ENCODE measurements at places on chromosomes 5 and 9.
A peak's percentile ranks its signal among the peaks of the same experiment; 100 is the strongest.

GRCh38 chr5:172622091-172623046, 18.7 kb upstream of the NEURL1B start:
- no peak for DNase-seq

GRCh38 chr5:161676103-161676502, 9.4 kb upstream of the GABRA6 start:
- DNase-seq: peak; percentile 1

GRCh38 chr9:116594547-116594946, 92.6 kb upstream of the TRIM32 start:
- DNase-seq: no peak

DNA sequence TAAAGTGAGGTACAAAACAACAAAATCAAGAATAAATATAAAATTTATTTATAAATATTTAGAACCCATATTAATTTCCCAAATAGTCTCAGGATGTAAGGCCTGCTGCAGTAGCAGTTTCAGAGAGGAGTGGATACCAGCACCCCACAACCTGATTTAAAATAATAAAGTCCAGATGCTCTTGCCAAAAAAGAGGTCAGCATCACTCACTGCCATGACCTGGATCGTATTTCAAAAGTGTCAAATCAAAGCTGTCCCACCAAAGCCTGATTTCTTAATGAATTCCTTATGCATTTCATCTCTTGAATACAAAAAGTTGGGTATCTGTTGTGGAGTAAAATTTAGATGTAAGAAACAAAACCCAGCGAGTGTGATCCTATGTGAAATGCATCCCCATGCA, 58.0 kb upstream of the ROR2 start:
- DNase-seq: peak; percentile 28

DNA sequence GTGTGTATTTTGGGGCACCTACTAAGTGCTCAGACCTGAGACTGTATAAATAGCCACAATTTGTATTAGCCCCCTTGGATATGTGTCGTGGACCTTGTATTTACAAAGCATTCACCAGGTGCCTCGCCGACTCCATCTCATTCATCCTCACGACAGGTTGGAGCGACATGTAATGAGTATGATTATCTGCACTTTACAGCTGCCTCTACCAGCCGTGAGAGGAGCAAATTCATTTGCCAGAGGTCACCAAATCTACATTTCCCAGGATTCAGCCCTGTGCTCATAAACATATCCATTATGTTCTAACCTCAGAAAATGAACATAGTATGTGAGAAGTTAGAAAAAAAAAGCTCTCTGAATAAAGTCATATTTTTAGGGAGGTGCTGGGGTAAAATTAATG, 167.4 kb downstream of the ZDHHC21 start:
- no peak for DNase-seq

DNA sequence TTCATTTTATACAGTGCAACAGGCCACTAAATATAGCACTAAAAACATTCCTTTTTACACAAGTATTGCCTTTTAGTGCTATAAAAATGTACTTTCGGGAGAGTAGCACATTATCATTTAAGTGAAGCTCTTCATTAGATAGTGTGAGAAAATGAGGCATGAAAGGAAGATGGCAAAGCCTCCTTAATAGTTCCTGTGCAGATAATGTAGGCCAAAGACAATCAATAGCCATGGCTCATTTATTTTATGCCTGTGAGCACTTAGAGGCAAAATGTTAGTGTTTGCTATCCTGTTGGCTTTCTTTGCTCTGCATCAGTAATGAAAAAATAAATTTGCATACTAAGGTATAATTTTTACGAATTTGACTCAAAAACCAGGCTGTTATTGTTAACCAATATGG, 929.5 kb upstream of the C9orf72 start:
- no peak for DNase-seq

DNA sequence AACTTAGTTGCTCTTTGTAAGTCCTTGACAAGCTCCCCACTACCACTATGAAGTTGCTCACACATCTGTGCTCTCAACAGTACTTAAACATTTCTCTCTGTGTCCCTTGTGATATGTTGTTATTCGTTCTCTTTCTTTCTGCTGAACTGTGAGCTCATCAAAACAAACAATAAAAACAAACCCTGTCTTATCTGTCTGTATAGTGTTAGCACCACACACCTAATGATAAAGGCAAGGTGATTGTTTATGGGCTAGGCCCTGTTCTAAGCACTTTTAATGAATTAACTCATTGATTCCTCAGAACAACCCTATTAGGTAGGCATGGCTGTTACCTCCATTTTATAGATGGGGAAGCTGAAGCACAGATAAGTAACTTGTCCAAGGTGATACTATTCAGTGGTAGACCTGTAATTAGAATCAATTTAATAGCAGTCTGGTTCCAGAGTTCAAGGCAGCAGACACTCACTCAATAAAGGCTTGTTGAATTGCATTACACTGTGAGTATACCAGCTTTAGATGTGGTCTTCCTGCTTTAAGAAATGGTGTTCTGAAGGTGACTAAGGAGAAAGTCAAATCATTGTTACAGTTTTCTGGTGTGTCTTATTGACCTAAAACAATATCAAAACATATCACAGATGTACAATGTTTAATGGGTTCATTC, 153.6 kb upstream of the ELL2 start:
- no peak for DNase-seq

DNA sequence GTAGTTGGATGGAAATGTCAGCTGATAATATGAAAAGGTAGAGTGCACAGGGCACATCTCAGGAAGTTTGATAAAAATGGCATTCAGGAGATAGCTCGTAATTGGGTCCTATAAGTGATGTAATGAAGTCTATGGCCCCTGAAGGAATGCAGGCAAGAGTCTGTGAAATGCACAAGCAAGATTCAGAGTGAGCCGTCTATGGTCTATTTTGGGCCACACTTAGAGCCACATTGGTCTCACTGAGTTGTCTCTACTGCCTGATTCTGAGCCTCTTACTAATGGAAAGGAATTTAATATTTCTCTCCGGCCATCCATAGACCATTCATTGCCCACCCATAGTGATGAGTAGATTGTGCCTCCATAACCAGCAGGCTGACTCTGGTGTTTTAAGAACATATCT, 111.3 kb upstream of the KCNN2 start:
- DNase-seq: no peak

GRCh38 chr9:137319739-137320551, 17.9 kb upstream of the NRARP start:
- DNase-seq: no peak

DNA sequence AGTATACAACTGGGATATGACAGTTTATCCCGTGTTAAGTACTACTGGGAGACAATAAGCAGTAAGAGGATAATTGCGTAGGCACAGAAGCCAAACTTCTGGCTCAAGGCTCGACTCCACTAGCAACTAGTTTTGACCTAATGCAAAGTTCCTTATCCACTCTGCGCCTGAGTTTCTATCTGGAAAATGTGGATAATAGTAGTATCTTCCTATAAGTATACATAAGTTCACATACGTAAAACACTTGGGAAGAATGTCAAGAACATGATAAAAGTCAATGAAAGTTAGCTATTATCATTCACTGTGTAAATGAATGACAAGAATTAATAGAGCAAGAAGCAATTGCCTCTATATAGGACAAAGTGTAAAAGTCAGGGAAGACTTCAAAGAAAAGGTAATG, 45.7 kb downstream of the FTMT start:
- DNase-seq: no peak

GRCh38 chr9:136407911-136408310, 2.5 kb downstream of the ENTR1 start:
- no peak for DNase-seq

DNA sequence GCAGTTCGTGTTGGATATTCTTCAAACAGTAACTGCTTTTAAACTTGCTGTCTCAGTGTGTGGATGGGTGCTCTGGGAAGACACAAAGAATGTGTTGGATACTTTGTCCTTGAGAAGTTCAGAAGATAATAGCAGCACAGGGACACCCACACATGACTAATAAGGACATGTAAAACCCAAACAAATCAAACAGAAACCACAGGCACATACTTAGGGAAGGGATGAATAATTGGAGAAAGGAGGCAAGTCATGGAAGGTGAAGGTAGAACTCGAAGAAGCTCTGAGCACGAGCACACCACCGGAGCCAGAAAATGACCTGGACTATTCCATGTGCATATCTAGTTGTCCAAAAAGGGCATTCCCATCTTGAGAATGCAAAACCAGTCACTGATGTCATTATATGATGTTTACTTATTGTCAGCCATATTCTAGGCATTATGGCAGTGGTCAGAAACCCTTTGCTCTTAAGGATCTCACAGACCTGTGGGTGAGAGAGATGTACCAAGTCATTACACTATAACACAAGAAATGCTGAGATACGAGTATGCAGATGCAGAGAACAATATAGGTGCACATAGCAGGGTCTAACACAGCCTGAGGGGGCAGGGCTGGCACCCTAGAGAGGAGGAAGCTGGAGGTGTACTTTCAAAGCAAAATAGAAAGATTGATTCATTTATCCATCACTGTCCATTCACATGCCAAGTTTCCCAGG, 152.9 kb downstream of the PIK3R1 start:
- no peak for DNase-seq

DNA sequence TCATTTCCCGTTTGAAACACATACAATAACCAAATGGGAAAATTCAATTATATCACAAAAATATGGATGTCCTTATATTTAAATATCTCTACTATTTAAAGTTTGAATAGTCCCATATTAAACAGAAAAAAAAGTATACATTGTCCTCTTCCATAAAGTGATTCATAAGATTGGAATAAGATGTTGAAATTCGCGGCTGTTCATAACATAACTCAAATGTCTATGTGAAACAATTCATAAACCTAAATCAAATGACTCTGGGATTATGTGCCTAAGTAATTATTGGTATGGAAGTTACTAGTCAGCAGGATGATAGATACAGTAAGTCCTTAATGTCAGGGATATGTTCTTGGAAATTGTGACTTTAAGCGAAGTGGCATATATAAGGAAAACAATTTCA, 3.9 kb upstream of the EFNA5 start:
- DNase-seq: no peak

- no peak for DNase-seq
These were observed 54.0 kb downstream of the BOD1 start for GRCh38 chr5:173562451-173562850.

GRCh38 chr9:107322643-107323042, 39.6 kb downstream of the RAD23B start:
- no peak for DNase-seq

GRCh38 chr5:169336242-169336641, 35.3 kb upstream of the SLIT3 start:
- DNase-seq: peak; percentile 72

GRCh38 chr5:41507501-41507900, 2.9 kb downstream of the PLCXD3 start:
- DNase-seq: no peak

GRCh38 chr5:102532123-102532522, 33.3 kb upstream of the SLCO6A1 start:
- DNase-seq: no peak

- DNase-seq: no peak
These were observed 7.2 kb downstream of the S1PR3 start for GRCh38 chr9:88998503-88998902.

GRCh38 chr5:169430671-169431070, 129.7 kb upstream of the SLIT3 start:
- no peak for DNase-seq

GRCh38 chr9:34171753-34172535, 6.9 kb upstream of the UBAP1 start:
- DNase-seq: peak; percentile 31

- no peak for DNase-seq
These were observed 46.7 kb downstream of the SLCO4C1 start for GRCh38 chr5:102249381-102249780.

DNA sequence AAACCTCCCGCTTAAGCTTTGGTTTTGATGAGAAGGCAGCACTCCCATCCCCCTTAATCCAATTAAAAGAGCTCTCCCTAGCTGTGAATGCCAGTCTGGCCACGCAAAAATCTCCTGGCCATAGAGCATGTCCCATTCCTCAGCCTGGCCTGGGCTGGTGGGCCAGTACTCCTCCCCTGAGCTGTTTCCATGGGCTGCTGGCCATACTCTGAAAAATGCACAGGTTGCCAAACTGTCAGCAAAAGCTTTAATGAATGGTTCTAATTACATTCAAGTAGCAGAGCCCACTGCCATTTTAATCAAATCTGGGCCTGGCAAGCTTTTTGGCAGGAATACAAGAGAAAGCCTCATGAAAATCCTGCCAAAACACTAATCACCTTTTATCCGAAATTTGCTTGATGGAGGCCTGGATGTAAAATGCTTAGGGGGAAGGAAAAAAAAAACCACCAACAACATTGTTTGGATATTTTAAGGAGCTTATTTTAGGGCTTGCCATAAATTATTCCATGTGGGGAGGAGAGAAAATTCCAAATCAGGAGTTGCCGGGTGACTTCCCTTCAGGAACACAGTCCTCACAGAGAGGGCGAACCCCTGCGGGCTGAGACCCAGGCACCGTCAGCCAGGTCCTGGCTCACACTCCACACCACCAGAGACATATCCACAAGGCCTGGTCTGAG, 243.3 kb downstream of the SEC61B start:
- DNase-seq: no peak

DNA sequence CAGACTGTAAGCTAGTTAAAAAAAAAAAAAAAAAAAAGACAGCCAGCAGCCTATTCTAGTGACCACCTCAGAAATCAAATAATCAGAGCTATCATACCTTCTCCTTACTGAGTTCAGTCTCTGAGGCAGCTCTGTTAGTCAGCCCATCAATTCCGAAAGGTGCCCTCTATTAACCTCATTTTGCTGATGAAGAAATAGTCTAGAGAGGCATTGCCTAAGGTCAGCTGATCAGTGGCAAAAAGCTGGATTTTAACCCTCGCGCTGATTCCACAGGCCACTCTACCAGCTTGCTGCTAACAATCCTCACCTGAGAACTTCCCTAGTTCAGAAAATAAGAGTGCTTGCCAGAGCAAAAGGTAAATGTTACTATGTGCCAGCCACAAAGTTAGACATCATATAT, 172.0 kb downstream of the DENND1A start:
- DNase-seq: no peak

DNA sequence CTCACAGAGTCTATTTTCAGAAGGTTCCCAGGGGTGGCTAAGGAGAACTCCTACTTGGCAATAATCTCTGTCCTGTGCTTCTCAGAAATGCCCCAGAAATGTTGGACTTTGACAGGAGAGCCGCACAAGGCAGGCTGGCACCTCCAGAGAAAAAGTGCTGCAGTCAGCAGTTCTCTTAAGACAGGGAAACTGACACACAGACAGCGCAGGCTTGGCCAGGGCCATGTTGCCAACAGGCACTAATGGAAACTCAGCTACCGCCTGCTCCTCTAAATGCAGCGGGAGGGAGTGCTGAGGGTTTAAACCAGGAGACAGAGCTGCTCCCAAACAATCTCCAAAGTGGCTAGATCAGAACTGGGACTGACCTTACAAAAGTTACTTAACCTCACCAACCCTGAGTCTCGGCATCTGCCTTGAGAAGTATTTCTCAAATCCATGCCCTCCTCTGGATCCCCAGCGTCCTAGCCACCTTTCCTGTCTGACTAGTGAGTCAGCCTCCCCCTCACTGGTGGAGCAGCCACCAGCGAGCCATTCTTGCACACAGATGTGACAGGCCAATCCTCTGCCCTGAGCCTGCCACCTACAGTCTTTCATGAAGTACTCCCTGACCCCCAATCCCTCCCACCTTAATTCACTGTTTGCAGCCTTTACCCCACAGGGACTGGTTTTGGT, 186.4 kb downstream of the CDK5RAP2 start:
- DNase-seq: no peak

GRCh38 chr5:81316571-81316970, 15.2 kb downstream of the ZCCHC9 start:
- no peak for DNase-seq

Measured in SK-N-DZ (cell line).